Glutamatergic neuron (in vitro differentiated cells): ENCODE measurements at places on chromosomes 3 and 15.
A peak's percentile ranks its signal among the peaks of the same experiment; 100 is the strongest.

GRCh38 chr3:4271834-4272233 is 31.3 kb upstream of the SETMAR start:
- DNase-seq = no peak

DNA sequence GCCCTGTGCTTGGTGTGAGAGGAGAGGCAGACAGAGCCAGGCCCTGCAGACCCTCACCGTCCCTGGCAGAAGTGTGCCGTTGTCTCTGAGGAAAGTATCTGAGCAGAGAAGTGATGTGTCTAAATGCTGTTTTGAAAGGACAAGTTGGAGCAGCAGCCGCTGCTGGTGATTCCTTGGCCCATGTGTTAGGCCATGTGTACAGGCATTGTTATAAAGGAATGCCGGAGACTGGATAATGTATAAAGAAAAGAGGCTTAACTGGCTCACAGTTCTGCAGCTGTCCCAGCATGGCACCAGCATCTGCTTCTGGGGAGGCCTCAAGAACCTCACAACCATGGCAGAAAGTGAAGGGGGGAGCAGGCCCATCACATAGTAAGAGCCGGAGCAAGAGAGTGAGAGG is 334.6 kb upstream of the ATP10A start:
- DNase-seq = no peak

DNA sequence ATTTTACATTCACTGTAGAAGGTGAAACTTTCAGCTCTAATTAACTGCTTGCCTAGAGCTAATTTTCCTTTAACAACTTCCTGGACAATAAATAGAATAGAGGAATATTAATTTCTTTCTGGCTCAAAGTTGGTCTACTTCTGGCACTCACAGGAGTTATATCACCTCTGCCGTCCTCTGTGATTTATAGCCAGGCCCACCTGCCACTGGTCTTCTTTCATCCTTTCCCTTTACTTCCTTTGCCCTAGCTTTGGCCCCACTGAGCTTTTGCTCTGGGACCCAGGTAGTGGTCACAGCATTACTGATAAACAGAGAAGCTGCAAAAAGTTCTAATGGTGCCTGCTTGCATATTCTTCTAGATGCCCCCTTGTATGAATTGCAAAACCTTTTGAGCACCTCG is 49.3 kb upstream of the ABHD10 start:
- no peak for DNase-seq

- DNase-seq = no peak
Observed at GRCh38 chr3:117700573-117701360, 991.2 kb downstream of the TUSC7 start.

DNA sequence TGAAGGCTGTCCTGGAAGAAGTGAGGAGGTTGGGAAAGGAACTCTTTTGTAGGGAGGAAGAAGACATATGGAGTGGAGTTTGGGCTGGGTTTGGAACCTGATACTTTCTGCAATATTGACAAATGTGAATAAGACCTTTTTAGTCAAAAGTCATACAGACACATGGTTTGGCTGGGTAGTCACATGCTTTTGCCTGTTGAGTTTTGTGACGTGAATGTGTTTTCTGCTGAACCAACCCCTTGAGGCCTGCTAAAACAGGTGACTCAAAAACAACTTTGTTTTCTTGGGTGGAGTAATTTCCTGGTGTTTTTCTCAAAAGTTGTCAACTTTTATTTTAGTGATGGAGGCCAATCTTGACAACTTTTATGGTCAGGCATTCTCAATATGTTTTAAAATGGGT is 39.4 kb upstream of the CCR4 start:
- no peak for DNase-seq

DNA sequence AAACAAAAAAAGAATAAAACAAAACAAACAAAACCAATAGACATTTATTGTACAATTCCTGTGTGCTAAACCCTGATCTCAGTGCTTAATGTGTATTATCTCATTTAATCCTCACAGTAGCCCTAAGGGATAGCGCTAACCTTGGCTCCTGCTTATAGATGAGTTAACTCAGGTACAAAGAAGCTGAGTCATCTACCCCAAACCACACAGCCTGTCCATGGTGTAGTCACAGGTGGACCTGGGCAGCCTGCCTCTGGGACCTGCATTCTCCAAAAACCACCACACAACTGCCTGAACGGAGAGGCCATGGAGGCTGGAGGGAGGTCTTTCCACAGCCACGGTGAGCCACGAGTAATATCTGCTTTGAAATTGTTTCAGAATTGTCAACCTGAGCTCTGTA is 5.5 kb upstream of the CLN6 start:
- DNase-seq = no peak

DNA sequence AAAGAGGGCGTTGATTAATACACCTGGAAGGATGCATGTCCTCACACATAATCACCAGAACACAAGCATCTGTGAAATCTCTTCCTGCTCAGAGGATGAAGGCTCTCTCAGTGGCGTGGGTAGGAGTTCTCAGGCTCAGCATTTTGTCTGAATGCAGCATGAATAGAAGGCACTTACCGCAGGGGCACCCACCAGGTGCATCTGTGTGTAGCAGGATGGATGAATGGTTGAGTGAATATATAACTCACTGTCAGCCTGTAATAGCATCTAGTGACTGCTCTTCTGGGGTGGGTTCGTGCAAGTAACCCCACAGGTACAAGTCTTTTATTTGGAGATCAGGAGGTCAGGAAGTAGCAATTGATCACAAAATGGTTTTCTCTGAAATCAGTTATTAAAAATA is 143.0 kb downstream of the SQOR start:
- DNase-seq = no peak

DNA sequence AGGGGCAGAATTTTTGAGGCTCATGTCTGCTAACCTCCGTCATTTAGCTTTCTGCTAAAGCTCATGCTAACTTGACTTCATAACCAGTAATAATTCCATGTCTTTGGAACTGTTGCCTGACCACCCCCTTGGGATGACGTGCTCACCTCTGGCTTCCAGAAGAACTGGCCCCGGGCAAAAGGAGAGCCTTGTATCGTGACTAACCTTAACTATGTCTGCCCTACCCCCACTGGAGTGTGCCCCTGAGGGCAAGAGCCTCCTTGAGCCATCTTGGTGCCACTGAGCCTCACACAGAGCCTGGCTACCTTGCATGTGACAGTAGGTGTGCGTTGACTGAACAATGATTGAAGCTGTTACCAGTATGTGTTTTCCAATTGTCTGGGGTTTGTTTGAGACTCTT is 4.7 kb downstream of the LRRK1 start:
- no peak for DNase-seq

- DNase-seq = no peak
Observed at GRCh38 chr3:16059081-16059537, 115.4 kb upstream of the GALNT15 start.

DNA sequence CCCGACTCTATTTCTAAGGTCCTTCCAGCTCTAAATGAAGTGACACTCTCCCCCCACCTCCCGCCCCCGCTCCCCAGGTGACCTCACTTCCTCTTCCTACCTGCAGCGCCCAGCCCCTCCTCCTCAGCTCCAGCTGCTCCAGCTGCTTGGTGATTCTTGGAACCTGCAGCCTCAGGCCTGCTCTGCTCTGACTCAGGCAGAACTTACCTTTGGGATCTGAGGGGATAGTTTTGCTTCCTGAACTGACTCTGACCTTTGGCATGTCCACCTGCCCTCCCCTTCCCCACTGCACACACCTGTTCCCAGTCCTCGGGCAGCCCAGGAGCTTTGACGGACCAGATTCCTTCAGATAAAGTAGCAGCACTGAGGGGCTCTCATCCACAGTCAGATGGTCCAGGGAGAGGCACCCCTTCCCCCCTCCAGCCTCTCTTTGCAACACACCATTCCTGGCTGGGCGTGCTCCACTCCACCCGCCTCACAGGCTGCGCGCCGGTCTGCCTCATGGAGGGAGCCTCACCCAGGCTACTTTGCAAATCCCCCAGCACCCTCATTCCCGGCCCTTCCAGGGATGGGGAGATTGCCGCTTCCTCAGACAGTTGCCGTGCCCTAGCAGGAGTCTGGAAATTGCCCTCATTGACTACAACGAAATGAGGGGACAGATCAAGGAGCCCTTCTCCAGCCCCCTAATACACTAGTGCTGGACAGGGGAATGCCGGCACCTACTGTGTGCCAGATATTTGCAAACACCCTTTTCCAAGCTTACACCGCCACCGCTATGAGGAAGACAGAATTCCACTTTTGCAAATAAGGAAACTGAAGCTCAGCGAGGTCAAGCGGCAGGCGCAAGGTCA is 692 bp upstream of the C15orf39 start:
- no peak for DNase-seq

GRCh38 chr15:100737214-100737613 is 134.8 kb downstream of the ASB7 start:
- DNase-seq = no peak

DNA sequence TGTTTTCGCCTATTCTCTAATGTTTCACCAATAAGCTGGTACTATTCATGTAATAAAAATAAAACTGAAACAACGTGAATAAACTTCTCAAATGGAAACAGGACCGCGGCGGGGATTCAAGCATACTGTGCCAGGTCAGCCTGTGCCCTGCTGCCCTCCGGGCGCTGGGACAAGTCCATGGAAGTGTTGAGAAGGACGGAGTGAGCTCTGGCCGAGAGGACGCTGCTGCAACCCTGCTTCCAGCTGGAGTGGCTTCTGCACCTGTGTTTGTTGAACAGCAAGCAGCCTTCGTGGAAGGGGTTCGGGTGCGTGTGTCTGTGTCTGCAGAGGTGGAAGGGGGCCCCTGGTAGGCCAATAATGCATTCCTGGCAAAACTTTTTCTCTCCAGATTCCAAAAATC is 50.0 kb upstream of the PCSK6 start:
- DNase-seq = no peak

- DNase-seq = no peak
Observed at GRCh38 chr3:48069339-48069738, 53.1 kb upstream of the MAP4 start.

- no peak for DNase-seq
Observed at GRCh38 chr3:192079098-192079497, 618.1 kb downstream of the PYDC2 start.

DNA sequence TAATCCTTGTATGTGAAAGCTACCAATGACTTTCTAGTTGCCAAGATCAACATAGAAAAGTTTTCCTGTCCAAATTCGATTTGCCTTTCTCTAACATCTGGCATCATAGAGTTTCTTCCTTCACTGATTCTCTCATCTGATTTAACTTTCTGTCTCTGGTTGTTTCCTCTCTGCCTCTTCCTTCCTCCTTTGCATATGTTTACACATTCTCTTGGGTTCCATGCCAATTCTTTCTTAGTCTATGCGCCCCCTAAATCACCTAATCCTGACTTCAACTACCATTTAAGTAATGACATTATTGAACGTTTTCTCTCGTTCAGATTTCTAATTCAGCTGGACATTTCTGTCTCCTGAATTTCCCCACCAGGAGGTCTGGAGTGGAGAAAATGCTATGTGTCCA is 561.9 kb upstream of the TGFBR2 start:
- no peak for DNase-seq

GRCh38 chr3:130950641-130951040 is 56.8 kb downstream of the ATP2C1 start:
- DNase-seq = no peak

DNA sequence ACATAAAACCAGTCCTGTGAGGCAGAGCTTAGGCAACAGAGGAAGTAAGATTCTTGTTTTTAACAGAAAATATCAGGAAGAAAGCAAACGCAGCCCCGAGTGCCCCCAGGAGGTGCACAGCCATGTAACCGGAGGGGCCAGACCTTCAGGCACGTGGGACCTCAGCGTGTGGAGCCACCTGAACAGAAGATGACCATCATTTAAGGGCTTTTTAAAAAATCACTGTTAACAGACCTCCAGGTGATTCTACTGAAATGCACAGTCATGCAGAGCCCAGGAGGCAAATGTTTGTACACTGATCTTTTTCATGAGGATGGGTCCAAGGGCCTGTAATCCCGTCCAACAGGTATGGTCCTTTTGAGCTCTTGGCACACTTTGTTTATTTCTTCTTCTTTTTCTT is 38.8 kb downstream of the SPG21 start:
- DNase-seq = no peak

DNA sequence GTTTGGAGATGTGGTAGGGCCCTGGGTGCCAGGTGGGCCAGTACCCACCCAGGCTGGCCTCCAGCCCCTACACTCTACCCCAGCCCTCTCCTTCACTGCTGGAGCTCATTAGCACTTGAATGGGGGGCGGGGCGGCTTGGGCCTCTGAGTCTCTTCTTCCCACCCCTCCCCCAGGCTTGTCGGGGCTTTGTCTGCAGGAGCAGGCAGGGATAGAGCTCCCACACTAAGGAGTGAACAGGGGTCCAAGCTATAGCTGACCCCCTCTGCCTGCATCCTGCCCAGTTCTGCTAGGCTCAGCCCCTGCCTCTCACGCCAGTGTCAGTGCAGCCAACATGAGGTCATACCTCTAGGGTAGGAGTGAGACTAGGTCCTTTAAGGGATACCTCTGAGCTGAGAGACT is 5.2 kb downstream of the GNAI2 start:
- peak; percentile 90 for DNase-seq

DNA sequence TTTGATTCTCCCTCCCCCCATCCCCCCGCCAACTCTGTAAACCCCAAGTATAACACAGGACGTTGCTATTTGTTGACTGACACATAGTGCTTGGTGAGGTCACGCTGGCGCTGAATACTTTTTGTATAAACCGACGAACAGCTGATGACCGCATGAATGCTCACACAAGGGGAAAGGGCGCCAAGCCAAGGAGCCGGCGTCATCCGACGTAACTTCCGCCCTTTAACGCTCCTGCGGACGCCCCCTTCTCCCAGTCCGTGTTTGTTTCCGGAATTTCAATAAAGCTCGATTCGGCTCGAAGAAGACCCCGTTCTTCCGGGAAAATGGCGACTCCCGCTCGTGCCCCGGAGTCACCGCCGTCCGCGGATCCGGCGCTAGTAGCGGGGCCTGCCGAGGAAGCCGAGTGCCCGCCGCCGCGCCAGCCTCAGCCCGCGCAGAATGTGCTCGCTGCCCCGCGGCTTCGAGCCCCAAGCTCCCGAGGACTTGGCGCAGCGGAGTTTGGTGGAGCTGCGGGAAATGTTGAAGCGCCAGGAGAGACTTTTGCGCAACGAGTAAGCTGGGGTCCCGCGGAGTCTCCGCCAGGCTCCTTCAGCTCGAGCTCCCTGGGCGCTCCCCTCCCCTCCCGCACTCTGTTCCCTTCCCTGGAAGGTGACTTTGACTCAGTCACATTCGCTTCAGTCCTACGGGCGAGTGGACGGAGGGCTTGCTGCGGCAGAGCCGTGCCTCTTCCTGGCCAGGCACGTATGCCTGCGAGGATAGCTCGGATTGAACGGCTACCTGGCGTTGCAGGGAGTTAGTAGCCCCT is at the start of gene POLR2M:
TSS of gene POLR2M (plus strand) at position 310 of the 805 bp plus-strand sequence. CDS start at position 439, 129 bp downstream.
- peak; percentile 82 for DNase-seq

GRCh38 chr3:45957586-45957985 is 14.3 kb downstream of the CXCR6 start:
- no peak for DNase-seq

DNA sequence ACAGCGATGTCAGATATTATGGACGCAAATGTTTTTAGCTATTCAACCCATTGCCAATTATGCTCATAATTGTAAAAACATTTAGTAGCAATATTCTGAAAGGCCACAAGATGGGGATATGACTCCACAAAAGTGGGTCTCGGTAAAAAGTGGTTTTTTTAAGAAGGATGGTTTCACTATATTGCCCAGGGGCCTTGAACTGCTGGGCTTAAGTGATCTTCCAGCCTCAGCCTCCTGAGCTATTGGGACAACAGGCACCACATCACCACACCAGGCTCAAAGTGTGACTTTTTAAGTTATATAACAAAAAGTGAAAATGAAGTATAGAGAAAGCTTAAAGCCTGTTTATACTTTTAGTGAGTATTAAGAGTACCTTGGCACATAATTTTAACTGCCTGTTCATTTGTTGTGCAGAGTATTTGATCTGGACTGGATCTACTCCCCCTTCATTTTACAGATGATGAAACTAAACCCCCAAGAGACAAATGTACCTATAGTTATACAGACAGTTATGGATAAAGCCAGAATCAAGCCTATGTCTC is 9.4 kb downstream of the NAA50 start:
- no peak for DNase-seq

GRCh38 chr3:51559961-51560360 is 21.4 kb downstream of the RAD54L2 start:
- DNase-seq = no peak
